ENCODE measurements at places on chromosomes 3 and 15.

DNA sequence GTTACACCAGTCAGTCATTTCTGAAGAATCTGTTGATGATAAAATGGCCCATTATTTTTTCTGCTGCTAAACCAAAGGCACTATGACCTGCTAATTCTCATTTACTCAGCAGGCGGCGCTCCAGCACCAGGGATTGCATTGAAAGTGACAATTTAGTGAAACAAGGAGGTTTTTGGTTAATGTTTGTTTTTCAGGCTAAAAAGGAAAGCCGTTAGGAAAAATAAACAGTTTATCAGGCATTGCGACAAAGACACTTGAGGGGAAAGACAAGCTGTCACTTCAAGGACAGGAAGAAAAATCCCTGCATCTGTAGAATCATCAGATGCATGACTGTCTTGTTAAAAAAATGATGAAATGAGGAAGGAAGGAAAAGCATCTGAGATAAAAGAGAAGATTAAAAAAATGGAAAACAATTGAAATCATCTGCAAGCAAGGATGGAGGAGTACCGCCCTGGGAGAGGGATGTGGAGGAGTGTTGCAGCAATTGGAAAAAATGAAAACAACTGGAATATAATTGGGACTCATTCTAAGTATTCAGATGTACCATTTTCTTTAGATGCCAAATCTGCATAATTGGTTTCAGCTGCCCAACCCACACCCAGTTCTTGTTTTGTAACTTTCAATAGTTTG lies 54.0 kb downstream of the NR1D2 start:
- peak; percentile 47 for DNase-seq

GRCh38 chr15:101148166-101148880 lies 103.5 kb downstream of the CHSY1 start:
- DNase-seq, result no peak

DNA sequence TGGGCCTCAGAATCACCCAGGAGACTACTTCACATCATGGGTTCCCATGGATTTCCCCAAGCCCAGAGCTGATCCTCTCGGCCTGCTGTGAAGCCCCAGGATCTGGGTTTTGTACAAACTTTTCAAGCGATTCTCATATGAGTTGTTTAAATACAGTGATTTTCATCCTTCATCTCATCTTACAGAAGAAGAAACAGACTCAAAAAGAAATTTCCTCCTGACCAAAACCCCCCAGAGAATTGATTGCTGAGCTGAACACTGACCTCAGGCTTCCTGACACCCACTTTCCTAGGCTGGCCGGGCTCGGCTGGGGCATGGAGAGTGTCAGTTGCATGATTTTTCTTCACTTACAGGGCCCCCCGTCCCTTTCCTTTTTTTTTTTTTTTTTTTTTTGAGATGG lies 60.3 kb downstream of the BDH1 start:
- DNase-seq, result no peak

GRCh38 chr3:135500034-135500433 lies 465.5 kb upstream of the PPP2R3A start:
- no peak for DNase-seq

- DNase-seq, result no peak
Observed at GRCh38 chr3:168157903-168158302, 62.2 kb upstream of the GOLIM4 start.

- no peak for DNase-seq
Observed at GRCh38 chr15:33377204-33377603, 66.4 kb downstream of the RYR3 start.

DNA sequence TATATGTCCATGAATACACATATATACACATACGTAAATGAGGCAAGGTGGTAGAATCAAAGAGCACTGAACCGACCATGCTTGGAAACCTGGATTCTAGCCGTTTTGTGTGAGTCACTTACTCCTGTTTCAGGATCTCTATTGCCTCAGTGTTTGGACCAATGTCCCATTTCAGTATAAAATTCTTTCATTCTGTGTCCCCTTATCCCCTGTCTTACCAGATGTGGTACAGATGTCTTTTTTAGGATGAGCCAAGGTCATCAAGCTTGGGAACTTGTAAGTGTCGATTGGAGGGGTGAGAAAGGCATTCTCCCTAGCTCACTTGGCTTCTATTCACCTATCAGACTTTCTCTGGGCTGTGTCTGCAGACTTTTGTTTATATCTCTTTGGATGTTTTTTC lies 139.9 kb upstream of the CHL1 start:
- DNase-seq, result no peak

DNA sequence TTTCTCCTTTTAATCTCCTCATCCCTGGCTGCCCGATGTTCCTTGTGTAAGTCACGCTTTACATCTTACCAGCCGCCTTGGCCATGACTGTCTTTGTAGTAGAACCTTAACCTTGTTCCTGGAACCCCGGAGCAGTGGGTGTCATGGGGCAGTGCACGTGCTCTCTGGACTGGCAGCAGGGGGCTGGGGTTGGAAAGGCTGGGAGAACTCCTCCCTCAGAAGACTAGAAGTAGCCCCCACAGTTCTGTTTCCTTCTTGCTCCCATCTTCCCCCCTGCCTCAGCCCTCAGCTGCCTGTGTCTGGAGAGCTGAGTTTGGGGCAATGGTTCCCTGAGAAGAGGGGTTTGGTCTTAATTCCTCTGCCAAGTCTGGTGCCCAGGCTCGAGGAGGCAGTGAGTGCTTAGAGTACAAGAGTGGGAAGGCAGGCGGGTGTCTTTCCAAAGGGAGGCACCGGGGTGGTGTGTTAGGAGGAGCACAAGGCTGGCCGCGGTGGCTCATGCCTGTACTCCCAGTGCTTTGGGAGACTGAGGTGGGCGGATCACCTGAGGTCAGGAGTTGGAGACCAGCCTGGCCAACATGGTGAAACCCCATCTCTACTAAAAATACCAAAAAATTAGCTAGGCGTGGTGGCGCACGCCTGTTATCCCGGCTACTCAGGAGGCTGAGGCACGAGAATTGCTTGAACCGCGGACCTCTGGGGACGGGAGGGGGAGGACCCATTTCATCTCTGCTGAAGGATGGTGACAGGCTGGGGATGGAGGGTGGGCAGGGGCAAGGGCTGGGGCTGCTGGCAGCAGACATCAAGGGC lies 100.4 kb downstream of the VGLL4 start:
- no peak for DNase-seq

DNA sequence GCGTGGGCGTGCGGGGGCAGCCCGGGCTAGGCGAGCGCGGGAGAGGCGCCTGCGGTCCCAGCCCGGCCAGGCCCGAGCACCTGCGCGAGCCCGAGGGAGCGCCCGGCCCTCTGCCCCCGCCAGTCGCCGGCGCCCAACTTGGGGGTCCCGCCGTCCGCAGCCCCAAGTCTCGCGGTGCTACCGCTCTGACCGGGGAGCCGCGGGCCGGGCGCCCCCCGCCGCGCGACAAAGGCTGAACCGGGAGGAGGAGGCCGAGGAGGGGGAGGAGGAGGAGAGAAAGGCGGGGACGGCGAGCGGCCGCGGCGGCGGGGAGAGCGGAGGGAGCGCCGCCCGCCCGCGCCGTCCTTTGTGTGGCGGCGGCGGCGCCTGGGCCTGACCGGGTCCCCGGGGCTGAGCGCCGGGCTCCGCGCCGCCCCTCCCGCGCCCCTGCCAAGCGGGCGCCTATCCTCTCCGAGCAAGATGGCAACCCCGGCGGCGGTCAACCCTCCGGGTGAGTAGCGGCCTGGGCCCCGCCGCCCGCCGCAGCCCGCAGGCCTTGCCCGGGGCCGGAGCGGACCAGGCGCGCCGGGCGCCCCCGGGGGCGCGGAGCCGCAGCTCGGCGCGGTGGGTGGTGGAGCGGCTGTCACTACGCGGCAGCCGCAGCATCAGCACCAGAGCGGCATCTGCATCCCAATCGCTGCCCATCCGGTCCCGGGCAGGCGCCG lies at the start of gene ARNT2:
ARNT2 (plus strand) TSS at position 326 of the 704 bp plus-strand sequence; CDS start at position 460, 134 bp downstream.
- no peak for DNase-seq

DNA sequence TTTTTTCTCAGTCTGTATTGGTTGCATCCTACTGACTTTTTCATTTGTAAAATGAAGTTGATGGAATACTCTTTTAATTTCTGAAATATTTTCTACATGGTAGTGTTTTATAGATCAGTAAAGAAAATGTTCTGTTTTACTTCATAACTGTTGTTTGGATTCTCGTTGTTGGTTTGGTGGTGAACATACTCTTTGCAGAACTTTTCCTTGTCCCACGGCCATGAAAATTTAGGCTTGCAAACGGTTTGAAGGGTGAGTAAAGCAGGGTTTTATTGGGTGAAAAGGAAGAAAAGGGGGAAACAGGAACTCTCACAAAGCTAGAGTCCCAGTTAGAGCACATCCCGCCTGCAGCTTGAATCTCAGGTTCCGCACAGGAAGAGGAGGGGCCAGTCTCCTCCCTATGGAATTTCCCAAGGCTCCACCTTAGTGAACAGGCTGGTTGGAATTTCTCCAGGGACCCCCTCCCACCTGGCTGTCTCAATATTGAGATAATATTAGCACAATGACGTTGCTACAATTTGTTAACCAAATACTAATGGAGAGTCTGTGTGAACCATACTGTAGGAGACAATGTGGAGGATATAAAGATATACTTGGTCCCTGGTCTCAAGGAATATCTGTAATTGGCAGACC lies 5.6 kb downstream of the PDCD6IP start:
- no peak for DNase-seq

DNA sequence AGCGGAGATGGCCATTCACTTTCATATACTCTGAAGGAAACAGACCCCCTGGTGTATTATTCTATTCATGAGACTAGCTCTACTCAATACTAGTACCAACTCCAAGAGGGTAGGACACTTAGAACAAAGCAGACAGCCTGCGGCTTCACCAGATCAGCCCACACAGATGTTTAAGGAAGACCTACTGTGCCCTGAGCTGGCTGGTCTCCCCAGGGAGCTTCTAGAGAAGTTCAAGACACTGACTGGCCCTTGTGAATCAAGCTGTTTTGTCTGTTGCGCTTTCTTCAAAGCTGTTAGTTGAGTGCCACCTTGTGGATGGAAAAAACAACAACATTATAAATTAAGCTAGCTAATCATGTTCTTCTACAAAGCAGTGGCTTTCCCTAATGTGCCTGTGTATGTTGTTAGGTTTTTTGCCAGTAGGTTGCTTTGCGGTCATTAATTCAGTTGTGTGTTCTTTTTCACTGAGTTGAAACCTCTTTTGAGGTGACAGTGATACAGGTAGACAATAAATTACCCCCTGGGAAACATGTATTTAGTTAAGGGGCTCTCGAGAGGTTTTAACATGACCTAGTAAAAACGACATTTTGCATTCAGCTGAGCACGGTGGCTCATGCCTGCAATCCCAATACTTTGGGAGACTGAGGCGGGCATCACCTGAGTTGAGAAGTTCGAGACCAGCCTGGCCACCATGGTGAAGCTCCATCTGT lies 64.2 kb upstream of the MYZAP start:
- DNase-seq, result no peak

DNA sequence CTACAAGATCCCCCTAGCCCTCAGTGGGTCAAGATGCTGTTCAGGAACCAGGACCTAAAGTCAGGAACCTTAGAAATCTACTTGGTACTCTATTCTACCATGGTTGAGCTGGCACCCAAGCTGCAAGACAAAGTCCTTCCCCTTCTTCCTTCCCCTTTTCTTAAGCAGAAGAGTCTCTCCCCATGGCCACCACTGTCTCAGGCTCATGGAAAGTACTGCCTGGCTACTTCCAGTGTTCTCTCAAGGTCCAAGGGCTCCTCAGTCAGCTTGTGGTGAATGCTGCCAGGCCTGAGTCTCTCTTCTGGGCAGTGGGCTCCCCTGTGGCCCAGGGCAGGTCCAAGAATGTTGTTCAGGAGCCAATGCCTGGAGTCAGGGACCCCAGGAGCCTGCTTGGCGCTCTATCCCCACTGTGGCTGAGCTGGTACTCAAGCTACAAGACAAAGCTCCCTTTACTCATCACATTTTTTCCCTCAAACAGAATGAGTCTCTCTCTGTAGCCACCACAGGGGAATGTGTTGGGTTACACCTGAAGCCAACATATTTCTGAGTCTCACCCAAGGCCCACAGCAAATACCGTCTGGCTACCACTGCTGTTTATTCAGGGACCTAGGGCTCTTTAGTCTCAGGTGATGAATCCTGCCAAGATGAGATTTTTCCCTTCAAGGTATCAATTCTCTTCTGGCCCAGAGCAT lies 18.1 kb upstream of the SLC27A2 start:
- DNase-seq, result no peak

DNA sequence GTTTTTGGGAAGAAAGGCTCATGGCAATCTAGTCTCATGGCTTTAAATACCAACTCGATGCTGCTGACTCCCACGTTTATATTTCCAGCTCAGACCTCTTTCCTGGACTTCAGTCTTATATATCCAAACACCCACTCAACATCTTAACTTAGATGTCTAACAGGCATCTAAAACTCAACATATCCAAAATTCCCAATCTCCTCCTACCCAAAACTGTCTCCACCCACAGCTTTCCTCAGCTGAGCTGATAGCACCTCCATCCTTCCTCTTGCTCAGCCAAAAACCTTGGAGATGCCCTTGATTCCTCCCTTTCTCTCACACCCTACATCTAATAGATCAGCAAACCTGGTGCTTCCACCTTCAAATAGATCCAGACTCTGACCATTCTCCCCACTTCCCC lies 202.5 kb downstream of the TLE3 start:
- DNase-seq, result no peak

DNA sequence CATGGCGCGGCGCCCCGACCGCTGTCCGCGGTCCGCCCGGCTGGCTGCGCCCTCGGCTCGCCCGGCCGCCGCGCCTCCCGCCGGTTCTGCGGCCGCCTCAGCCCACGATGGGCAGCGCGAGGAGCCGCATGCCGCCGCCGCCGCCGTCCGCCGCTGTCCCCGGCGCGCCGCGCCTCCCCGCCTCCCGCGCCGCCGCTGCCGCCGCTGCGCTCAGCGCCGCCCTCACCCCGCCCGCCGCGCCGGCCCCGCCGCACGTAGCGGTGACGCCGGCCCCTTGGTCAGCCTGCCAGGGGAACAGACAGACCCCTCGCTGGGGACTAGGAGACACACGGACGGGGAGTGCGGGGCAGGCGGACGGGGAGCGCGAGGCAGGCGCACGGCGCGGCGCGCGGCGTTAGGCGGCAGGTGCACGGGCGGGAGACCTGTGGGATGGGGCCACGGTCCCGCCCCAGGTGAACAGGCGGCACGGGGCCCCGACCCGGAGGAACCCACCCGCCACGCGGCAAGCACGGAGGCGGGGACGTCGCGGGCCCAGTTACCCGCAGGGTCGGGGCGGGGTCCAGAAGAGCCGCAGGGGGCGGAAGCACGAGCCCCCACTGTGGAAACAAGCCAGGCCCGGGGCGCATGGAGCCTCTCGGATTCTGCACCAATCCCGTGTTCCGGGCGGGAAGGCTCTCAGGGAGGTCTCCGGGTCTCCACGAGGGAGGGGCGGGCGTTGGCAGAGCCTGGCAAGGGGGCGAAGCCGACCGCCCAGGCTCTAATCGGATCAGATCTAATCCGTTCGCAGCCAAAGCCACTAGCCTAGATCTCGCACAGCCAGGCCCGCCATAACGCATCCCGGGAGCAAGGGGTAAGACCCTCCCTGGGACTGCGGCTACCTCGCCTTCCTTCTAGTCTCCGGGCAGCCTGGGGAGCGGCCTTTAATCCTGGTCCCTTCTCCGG lies at the start of gene CSPG5:
CSPG5 (minus strand) TSS at position 175 of the 942 bp plus-strand sequence; CDS start at position 3, 172 bp downstream.
- no peak for DNase-seq

GRCh38 chr15:58410353-58410752 lies 21.4 kb upstream of the LIPC start:
- DNase-seq, result no peak

Measured in activated naive CD4-positive, alpha-beta T cell (primary cell).